ENCODE measurements at places on chromosomes 1 and 21.

- DNase-seq: peak; percentile 10
Measured at GRCh38 chr1:168285521-168285790, 4.8 kb downstream of the TBX19 start.

DNA sequence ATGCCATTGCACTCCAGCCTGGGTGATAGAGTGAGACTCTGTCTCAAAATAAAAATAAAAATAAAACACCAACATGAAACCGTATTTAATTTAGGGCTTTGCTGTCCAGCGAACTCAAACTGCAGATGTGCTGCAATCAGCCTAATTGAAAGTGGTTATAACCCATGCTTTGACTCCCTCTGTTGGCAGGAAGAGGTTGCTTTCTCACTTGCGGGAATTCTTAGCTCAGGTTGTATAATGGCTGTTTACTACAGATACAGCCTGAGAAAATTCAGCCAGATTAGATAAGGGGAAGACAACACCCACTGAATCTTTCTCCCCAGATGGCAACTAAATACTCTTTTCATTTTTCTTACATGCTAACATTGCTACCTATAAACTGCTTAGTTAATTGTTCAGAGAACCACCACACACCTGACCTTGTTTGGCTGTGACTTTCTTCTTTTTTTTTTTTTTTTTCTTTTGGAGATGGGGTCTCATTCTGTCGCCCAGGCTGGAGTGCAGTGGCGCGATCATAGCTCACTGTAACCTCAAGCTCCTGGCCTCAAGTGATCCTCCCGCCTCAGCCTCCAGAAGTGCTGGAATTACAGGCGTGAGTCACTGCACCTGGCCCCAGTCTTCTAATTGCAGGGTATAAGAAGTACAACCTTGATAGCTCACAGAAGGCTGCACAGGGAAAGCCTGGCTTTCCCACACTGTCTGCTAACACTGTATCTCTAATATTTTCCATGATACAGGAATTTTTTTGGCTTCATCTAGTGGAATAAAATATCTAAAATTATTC is 34.6 kb downstream of the DNTTIP2 start:
- DNase-seq: peak; percentile 44

DNA sequence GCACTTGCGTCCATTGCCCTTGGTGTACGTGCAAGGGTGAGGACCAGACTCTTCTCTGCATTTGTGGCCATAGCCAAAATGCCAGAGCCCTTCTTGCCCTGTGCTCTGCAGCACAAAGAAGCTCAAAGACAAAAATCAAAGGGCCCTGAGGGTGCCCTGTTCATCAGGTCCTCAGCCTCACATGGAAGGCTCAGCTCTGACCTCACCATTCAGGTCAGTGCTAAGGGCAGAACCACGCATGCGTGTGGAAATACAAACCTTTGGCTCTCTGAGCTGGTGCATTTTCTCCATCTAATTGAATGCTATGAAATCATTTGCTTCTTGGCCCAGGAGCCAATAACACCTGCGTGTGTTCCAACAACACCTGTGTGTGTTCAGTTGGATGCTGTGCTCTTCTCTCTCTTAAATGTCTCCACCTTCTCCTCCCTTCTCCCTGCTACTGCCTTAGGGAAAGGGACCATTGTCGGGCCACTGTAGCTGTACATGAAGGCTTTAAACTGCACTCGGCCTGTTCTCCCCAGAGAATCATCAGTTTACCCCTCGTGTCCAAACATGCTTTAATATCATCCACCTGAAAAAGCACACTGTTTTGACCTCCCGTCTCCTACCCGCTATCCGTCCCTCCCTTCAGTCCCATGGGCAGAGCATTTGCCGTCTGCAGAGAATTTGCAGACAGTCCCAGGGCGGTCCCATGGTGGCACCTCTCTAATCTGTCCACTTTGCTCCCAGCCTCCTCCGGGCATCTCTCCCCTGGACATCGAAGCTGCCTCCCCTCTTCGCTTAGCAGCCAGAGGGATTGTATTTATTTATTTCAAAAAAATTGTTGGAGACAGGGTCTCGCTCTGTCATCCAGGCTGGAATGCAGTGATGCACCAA is 60.6 kb downstream of the EVA1C start:
- no peak for DNase-seq

DNA sequence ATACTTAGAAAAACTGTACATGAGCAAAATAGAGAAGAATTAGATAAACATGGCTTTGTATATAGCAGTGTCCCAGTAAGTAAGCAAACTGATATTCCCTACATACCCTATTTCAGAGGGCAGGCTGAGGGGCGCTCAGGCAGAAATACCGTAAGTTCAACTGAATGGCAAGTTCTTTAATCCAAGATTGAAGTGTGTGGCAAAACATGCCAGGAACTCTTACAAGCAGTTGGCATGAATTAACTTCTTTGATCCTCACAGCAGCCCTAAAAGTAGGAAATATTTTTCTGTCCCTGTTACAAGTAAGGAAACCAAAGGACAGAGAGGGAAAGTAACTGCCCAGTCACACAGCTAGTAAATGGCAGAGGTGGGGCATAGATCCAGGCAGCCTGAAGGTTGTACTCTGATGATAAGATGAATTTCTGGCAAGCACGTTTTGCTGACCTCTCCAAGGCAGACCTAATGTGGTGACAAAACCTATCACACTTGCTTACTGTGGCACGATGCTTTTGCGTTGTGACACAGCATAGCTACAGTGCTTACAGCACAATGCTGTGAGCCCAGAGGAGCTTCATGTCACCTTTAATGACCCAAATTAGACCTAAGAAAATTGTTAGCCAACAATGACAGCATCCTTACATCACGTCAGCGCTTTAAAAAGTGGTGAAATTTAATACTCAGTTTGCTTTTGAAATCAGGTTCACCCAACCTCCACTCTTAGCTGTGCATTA is 35.0 kb upstream of the THEM4 start:
- no peak for DNase-seq

DNA sequence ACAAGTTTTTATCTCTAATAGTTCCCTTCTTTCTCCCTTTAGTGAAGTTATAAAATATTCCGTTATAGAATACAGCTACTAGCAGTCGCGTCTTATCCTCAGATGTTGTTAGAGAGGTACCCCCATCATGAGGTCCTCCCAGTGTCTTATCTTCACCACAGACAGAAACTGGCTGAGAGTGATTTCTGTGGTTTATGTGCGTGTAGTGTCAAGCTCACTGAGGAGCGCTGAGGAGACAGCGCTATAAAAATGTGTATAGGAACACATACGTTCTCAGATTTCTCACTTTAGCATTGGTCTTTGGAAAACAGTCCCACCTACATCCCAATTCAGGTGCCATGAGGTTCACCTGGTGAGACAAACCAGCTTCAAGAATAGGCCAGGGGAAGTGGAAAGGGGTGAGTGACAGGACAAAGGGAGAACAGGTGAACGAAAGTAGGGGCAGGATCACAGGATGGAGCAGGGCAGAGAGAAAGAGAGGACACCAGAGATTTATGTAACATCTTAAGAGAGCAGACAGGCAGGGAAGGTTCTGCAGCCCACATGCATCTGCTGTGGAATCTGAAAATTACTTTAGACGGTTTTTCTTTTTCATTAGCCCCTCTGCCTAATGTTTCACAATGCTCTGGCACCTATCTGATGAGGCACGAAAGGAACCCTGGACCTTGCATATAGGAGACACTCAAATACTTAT is 2.7 kb upstream of the PLEKHO1 start:
- DNase-seq: no peak

DNA sequence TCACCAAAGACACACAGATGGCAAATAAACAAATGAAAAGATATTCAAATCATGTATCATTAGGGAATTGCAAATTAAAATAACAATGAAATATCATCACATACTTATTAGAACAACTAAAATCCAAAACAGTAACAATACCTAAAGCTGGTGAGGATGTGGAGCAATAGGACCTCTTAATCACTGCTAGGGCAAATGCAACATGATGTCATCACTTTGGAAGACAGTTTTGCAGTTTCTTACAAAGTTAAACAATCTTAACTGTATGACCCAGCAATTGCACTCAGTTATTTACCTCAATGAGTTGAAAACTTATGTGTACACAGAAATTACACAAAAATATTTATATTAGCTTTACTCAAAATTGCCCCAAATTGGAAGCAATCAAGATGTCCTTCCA is 47.3 kb downstream of the SELENOF start:
- DNase-seq: no peak

- no peak for DNase-seq
Measured at GRCh38 chr21:45401054-45401518, 3.9 kb upstream of the COL18A1 start.

- no peak for DNase-seq
Measured at GRCh38 chr1:196078691-196079090, 529.5 kb downstream of the KCNT2 start.

DNA sequence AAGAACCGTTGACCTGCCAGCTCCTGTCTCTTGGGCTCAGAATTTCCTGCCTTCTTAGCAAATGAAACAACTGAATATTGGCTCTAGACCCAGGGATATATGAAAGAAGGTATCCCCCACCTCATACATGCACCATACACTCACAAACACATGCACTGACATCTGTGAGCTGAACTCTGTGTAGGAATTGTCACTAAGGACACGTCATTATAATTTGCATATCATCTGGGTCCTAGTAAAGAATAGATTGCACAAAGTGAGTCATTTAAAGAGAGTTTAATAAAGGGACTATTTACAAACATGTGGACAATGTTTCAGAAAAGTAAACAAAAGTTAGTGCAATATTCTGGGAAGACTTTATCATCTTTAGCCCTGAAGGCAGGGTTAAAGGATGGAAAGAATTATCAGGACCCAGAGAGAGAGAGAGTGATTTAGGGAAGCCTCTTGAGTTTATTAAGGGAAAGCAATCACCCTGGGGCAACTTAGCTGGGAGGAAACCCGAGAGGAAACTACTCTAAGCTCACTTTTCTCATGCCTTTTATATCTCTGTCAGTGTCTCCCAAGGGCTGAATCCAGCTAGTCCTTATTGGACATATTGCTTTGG is 74.1 kb upstream of the PLA2G4A start:
- DNase-seq: no peak

DNA sequence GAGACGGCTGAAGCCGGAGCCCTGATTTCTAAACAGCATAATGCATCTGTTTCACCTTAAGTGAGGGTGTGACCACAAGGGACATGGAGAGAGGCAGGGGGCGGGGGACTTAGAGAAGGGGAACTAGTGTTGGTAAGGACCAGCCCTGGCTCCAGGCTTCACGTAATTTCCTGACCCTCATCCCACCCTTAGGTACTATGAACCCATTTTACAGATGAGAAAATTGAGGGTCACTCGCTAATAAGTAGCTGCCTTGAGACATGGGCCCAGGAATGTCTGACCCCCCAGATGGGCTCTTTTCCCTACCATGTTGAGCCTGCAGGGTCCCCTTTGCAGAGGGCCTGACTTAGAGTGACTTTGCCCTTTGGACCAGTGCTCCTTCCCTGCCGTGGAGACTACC is 4.7 kb downstream of the EPHA8 start:
- no peak for DNase-seq

DNA sequence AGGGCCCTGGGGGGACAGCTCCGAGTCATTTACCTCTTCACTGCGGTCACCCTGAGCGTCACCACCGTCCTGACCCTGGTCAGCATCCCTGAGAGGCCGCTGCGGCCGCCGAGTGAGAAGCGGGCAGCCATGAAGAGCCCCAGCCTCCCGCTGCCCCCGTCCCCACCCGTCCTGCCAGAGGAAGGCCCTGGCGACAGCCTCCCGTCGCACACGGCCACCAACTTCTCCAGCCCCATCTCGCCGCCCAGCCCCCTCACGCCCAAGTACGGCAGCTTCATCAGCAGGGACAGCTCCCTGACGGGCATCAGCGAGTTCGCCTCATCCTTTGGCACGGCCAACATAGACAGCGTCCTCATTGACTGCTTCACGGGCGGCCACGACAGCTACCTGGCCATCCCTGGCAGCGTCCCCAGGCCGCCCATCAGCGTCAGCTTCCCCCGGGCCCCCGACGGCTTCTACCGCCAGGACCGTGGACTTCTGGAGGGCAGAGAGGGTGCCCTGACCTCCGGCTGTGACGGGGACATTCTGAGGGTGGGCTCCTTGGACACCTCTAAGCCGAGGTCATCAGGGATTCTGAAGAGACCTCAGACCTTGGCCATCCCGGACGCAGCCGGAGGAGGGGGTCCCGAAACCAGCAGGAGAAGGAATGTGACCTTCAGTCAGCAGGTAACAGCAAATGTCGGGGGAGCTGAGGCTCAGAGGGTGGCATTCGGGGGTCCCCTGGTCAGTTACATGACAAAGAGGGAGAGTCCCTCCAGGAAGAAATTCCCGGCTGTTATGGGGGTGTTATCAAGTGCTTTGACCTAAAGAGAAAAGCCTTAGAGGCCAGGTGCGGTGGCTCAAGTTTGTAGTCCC is 12.6 kb downstream of the SLC45A1 start:
- no peak for DNase-seq

DNA sequence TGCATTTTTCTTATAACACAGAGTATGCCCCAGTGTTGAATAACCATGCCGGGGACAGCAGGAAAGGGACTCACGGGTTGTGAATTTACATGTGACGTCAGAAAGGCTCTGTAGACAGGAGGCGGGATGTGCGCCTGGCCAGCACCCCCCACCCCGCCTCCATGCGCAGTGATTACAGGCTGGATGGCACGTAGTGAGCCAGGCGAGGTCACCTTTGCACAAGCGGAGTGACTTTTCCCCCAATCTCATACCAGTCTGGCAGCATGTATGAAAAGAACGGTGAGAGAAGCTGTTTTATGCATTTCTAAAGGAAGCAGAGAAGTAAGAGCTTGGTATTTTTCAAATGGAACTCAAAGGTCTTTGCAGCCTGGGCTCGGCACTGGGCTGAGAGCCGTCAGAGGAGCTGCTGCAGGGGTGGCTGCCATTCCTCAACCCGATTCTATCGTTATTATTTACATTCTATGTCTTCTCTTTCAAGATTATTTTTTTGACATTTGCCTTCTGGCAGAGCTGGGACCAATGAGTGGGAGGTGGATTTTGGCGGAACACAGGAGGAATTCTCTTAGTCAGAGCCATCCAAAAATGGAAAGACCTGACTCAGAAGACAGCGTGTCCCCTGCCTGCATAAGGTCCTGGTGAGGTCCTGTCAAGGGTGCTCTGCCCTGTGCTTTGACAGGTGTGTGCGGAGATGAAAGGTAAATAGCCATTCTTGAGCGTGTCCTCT is 115.6 kb upstream of the SLC45A1 start:
- DNase-seq: no peak

DNA sequence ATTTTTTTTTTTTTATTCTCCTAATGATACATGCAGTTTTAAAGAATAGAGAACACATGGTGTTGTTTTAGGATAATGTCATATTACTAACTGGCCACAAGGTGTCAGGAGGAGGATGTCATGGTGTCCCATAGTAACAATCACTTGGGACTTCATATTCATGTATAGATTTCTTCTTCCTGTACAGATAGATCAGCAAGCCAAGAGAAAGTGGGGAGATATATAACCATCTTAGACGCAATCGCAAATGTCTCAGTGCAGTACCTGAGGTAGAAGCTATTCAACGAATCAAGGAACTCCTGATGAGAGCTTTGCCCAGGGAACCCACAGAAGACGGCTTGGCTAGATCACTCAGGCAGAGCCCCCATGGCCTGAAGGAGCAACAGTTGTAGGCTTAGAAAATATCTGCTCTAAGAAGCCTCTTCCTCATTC is 12.3 kb downstream of the OR2T11 start:
- peak; percentile 42 for DNase-seq

GRCh38 chr1:94067196-94067595 is 53.8 kb downstream of the ABCA4 start:
- DNase-seq: no peak
